Stimulated activated CD4-positive, alpha-beta T cell treated with anti-CD3 and anti-CD28 coated beads, Interleukin-1b, Interleukin-23, amount 100 ng/mL, for 4 hours (primary cell): ENCODE measurements at places on chromosomes 2 and 18.

- no peak for DNase-seq
Observed at GRCh38 chr18:80103231-80103630, 5.8 kb upstream of the ADNP2 start.

- DNase-seq = no peak
Observed at GRCh38 chr2:188919824-188920223, 54.3 kb upstream of the COL3A1 start.

- DNase-seq = no peak
Observed at GRCh38 chr2:68190991-68191731, 33.5 kb downstream of the PNO1 start.

DNA sequence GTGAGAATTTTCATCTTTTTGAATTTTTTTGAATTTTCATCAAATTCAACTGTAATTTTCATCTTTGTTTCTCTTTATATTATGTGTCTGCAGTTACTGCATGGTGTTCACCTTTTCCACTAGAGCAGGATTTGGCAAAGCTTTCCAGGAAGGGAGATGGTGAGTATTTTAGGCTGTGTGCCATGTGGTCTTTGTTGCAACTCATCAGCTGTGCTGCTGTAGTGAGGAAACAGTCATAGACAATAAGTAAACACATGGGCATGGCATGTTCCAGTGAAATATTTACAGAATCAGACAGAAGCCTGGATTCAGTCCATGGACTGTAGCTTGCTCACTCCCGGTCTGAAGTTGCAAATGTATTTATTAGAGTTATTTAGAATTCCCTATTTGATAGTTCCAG, 120.4 kb downstream of the DCDC2C start:
- no peak for DNase-seq

- no peak for DNase-seq
Observed at GRCh38 chr2:118529908-118530599, 317.4 kb downstream of the EN1 start.

DNA sequence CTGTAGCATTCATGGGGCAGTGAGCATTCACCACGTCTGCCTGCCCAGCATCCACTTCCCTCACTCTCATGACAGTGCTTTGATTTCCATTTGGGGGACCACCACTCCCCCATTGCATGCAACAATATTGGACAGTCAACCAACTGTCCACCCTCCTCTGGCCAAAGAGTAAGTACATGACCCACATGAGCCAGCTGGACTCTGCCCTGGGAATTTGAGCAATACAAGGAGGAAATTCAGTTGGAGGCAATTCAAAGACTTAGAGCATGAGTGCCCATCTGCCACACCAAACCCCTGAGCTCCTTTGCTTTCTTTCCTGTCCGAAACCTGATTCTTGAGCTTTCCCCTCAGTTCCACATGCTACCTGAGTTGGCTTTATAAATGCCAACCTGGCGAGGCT, 41.7 kb upstream of the PNO1 start:
- no peak for DNase-seq

- DNase-seq = no peak
Observed at GRCh38 chr18:11976315-11977152, 4.8 kb upstream of the IMPA2 start.

DNA sequence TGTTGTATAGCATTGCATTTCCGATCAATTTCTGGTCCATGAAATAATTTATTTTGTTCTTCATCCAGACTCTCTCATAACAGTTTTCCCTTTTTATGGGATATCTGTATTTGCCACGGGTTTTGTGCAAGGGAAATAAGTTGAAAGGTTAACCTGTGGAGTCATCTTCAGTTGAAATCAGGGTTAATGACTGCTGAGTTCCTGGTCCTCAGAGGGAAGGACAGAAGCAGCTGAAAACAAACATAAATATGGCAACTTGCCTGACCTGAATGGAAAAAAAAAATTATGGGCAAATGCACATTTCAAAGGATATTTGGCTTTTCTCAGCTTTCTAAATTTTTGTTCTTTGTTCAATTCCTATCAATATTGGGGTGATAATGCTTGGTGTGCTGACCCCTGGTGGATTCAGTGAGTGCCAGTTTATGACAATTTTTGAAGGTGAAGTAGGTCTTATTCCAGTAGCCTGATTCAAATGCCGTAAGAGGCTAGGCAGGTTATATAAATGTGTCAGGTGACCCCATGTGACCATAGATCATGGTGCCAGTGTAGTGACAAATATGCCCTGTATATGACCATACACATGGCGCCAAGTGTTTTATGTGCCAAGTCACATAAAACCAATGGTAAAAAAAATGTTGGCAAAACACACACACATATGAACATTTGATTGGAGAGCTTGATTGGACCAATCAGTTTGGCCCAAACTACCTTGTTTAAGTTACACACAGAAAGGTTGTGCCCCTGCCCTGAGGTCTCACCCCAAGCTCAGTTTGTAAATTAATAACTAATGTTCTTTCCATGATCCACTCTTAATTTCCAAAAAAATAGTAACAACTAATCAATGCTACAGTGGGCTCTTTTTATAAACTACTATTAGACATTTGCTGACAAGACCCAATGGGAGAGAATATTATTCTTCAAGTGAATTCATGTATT, 47.6 kb upstream of the FAM124B start:
- DNase-seq = no peak
